ENCODE measurements at places on chromosomes 4 and X.
A peak's percentile ranks its signal among the peaks of the same experiment; 100 is the strongest.

DNA sequence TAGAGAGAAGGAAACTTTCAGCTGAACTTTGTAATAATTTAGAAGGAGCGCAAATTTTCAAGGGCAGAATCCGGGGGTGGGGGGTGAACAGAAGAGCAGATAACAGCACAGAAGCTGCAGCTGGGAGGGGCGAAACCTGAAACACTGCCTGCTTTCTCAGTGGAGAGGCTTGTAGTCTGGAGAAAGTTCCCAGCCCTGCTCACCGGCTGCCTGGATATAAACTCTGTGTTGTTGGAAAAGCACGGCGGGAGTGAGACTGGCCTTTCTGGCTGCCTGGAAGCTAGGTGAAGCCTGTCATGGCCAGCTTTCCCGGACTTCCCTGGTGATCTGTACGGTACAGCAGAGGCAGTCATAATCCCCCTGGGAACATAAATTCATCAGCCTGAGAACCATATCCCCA lies 1352.1 kb upstream of the DIAPH2 start:
- DNase-seq, result no peak

DNA sequence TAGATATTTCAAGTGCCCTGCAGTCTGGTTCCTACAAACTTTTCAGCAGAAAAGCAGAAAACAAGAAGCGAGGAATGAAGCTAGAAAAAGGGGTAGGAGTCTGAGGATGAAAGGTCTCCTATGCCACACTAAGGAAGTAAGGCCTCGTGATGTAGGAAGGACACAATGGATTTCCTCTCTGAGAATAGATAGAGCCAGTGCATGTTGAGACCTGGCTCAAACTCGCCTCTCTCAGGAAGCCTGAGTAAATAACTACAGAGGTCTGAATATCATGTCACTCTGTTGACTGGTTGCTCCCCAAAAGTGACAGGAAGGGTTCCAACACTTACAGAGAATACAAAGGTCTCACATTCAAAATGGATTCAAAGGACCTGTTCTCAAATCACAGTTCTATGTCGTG lies 93.3 kb downstream of the GRIA3 start:
- DNase-seq, result no peak

DNA sequence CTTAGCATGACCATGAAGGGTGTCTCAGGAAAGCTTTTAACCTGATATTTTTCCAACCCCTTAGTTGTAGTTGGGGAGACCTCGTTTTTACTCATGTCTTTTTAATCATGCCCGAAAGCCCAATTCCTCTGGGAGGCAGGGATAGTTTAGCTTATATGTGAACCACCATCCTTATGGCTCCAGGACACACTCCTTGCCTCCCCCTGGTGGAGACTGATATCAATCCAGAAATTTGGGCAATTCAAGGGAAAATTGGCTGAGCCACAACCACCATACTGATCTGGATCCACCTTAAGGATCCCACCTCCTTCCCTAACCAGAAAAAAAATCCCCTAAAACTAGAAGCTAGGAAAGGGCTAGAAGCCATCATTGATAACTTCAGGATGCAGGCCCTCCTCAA lies 13.4 kb upstream of the COL25A1 start:
- no peak for DNase-seq

- no peak for DNase-seq
These were observed 75.9 kb downstream of the QRFPR start for GRCh38 chr4:121304893-121305292.

DNA sequence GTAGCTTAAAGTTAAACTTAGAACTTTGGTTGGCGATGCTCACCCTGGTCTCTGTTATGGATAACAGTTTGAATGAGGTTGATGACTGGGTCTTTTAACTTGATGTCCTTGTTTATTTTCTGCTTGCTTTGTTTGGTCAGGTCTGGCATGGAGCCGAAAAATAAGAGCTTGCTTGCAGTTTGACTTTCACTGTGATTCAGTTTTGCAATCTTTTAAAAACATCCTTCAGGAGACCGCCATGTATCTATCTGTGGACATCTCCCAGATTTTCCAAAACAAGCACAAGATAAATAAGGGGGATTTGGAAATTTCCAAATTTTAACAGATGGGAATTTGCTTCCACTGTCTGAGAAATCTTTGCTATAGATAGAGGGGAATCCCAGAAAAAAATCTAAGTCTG lies 246.7 kb downstream of the PALLD start:
- no peak for DNase-seq

DNA sequence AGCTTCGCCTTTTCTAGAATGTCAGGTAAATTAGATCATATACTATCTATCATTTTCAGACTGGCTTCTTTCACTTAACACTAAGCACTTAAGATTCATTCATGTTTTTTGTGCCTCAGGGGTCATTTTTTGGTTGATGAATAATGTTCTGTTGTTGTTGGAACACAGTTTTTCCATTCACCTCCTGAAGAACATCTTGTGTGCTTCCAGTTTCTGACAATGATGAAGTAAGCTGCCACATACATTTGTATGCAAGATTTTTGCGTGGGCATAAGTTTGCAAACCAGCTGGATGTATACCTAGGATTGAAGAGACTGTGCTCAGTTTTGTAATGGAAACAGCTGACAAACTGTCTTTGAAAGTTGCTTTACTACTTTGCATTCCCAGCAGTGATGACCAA lies 37.6 kb downstream of the MAGEA9 start:
- DNase-seq, result no peak

- DNase-seq, result no peak
These were observed 2.2 kb downstream of the PWWP3B start for GRCh38 chrX:106170318-106170717.

GRCh38 chr4:173386751-173387150 lies 12.2 kb downstream of the SCRG1 start:
- no peak for DNase-seq

- DNase-seq, result no peak
These were observed 1.7 kb downstream of the EVC2 start for GRCh38 chr4:5706486-5707290.

GRCh38 chrX:15877380-15877779 lies 22.8 kb upstream of the AP1S2 start:
- no peak for DNase-seq

- DNase-seq, result no peak
These were observed 60.9 kb downstream of the SLC7A11 start for GRCh38 chr4:138181287-138181686.

- DNase-seq, result peak; percentile 5
These were observed 1.6 kb upstream of the APBB2 start for GRCh38 chr4:41215969-41216293.

GRCh38 chrX:112164420-112164819 lies 81.8 kb upstream of the TRPC5 start:
- DNase-seq, result no peak

DNA sequence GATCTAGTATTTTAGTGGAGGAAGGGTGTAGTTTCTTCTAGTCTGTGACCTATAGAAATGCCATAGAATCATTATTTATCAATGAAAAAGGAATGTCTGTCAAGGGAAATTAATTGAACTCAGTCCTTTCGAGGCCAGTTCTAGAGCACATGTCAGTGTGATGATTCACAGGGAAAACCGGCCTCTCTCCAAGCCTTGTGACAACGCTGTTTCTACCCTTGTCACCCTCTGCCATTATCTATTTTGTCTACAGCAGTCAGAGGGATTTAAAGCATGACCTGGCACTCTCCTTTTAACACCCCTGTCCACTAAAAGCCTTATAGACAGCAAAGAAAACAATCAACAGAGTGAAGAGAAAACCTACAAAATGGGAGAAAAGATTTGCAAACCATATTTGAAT lies 119.8 kb downstream of the DRD5 start:
- no peak for DNase-seq

- DNase-seq, result no peak
These were observed 25.1 kb upstream of the UGT2B11 start for GRCh38 chr4:69239557-69240168.

- peak; percentile 36 for DNase-seq
These were observed 1.3 kb upstream of the FHIP1A start for GRCh38 chr4:151407466-151408379.
